ENCODE measurements at places on chromosomes 7 and 10.

DNA sequence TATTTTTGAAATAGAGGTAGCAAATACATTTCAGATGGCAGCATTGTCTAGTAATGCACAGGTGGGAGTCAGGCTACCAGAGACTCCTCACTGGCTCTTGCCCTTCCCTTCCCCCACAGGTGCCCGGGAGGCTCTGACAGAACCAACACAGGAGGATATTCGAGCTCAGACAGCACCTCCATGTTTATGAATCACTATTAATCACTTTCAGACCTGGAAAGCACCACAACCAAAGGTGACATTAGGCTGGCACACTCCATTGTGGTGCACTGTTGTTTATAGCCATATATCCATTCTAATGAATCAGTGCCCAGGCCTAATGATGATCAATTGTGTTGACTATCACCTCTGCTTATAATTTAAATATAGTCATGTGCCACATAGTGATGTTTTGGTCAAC is 107.8 kb upstream of the NAMPT start:
- DNase-seq: no peak

DNA sequence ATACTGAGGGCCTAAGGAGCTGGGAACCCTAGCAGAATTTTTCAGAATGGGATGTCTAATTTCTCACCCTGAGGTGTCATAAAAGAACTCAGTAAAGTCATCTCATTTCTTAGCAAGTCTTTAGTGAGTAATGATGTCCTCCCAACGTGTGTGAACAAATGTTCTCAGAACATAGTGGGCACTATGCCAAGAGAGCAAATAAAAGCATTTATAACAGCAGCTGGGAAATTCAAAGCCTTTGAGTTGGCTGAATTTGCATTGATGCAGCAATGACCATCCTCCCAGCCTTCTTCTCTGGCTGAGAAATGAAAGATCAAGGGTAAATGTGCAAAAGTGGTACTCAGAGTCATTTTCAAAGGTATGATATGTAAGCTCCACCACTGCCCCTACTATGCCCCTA is 109.4 kb downstream of the FAM107B start:
- no peak for DNase-seq

DNA sequence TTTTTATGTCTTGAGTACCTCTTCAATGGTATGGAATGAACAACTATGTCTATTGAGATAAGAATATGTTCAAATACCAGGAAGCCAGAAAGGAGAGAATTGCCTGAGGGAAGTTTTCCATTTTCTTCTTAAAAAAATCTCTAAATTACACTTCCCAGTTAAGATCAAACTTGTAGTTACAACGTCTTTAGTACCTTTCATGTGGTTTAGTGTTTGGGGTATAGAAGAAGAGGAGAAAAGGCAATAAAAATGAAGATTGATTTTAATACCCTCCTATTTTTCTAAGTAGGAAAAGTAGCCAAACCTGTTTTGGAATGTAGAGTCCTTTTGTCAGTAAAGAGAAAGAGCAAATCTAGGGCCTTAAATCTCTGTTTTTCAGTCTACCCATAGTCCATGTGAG is 470.0 kb upstream of the SEMA3A start:
- DNase-seq: no peak

- DNase-seq: no peak
These were observed 254.8 kb upstream of the ZMIZ1 start for GRCh38 chr10:78813998-78814399.

GRCh38 chr10:127216786-127217185 is 20.4 kb upstream of the INSYN2A start:
- no peak for DNase-seq

DNA sequence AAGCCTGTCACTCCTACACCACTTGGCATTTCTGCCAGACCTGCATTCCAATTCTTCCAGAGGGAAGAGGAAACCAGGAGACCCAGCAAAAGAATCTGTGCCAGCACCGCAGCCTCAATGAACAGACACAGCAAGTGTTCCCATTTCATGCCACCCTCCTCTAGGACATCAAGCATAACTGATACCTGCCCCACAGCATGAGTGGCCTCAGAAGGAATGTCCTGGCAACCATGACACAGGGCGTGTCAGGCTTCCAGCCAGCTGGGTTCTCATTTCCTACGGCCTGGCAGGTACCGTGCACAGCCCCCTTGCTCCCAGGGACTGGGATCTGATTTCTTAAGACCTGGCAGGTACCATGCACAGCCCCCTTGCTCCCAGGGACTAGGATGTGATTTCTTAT is 7.8 kb downstream of the MAD1L1 start:
- DNase-seq: no peak

GRCh38 chr7:22350466-22351328 is 6.3 kb downstream of the RAPGEF5 start:
- no peak for DNase-seq

DNA sequence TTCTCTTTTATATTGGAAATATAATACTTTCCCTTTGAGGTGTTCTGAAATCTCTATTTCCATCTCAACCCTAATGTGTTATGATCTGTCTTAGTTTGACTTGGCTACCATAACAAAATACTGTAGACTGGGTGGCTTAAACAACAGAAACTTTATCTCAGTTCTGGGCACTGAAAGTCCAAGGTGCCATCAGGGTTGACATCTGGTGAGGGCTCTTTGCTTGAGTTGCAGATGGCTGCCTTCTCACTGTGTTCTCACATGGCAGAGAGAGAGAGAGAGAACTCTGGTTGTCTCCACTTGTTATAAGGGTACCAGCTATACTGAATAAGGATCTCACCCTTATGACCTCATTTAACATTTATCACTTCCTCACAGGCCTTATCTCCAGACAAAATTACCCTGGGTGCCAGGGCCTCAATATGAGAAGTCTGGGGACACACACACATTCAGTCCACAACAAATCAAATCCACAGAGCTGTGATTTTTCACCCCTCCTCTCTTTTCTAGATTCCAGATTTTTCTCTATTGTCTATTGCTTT is 104.5 kb downstream of the SRI start:
- DNase-seq: no peak

- no peak for DNase-seq
These were observed 157.3 kb downstream of the WDR37 start for GRCh38 chr10:1213252-1214070.

DNA sequence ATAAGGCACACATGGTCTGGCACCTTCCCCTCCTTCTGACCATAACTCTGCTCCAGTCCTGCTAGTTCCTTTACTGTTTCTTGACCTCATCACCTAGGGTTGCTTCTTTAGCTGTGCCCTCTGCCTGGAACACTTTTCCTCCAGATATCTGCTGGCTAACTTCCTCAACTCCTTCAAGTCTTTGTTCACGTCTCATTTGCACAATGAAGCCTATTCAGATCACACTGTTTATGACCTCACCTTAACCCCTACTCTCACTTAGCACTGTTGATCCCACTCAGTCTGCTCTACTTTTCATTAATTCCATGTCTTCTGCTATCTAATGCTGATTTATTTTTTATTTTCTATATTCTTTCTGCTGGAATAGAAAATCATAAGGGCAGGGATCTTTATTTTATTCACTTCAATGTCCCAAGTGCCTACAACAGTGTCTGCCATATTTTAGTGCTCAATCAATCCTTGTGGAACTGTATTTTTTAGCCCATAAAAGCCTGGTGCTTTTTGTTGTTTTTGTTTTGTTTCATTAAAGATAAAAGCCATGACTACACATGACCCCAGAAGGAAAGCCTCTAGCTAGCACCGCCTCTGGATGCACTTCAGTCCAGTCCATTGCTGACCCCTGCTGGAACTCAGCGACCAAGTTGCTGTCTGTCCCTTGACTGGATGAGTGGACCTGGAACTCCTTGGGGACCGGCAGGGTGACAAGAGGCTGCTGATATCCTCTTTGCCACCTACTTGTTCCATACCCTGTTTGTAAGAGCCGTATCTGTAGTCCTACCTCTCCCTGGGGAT is 12.3 kb downstream of the KLF14 start:
- no peak for DNase-seq

DNA sequence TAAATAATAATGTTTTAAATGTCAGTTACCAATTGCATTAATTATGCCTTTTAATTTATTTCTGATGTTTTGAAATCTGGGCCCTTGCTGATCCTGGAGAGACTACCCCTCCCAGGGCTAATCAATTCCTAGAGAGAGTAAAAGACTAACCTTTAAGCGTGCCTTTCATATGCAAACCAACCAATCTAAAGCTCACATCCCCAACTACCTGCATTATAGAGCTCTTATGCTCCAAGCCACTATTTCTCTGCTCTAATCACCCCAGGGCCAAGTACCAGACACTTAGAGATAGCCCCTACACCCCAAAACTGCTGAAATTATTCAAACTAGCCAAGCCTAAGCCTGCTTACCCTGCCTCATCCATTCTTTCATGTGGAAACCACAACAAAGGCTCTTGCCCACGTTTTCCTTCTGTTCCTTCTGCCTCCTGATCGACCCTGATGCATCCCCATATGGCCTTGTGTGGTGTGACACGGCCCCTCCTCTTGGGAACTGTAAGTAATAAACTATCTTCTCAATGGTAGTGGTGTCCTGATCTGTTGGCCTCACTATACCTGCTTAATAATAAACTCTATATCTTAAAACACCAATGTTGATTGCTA is 97.7 kb downstream of the HIBADH start:
- DNase-seq: no peak

- DNase-seq: no peak
These were observed 36.2 kb downstream of the WASL start for GRCh38 chr7:123712619-123713018.

DNA sequence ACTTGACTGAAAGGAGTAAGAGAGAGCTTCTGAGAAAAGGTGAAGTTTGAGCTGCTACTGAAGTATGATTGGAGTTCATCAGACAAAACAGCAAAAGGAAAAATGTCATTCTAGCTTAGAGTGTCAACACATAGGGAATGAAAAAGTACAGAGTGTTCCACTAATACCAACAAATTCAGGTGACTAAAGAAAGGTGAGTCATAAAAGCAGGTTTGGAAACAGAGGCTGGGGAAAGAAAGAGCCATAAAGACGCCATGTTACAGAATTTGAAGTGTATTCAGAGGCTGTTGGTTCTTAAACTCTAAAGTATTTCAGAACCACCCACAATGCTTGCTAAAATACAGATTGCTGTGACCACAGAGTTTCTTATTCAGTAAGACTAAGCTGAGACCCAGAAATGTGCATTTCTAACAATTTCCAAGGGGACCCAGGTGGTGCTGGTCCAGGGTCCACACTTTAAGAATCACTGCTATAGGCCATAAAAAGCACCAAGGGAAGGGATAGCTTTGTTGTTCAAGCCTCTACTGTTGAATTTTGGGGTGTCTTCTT is 143.1 kb downstream of the ELAPOR2 start:
- no peak for DNase-seq

DNA sequence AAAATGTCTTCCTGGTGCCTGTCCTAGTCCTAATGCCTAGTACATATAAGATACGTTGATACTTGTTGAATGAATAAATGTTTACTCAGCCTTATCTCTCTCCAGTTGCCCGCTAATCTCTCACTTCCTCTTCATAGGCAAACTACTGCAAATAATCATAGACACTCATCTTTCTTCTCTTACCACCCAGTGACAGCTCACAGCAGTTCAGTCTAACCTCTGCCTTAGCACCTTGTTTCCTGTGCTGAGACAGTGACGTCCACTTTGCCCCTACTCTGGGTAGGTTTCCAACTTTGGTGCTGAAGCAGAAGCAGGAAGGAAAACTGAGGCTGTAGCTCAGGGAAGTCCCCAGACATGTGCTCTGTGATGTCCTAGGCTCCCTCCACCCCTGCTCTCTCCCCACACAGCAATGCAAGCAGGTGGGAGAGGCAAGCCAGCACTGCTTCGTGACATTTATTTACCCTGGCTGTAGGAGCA is 45.5 kb upstream of the RHOBTB1 start:
- DNase-seq: no peak

- no peak for DNase-seq
These were observed 197.5 kb upstream of the PRSS58 start for GRCh38 chr7:142455392-142455791.

GRCh38 chr10:109587366-109587765 is 335.9 kb downstream of the XPNPEP1 start:
- DNase-seq: no peak

GRCh38 chr10:9274206-9274755 is 1219.8 kb downstream of the GATA3 start:
- DNase-seq: no peak

DNA sequence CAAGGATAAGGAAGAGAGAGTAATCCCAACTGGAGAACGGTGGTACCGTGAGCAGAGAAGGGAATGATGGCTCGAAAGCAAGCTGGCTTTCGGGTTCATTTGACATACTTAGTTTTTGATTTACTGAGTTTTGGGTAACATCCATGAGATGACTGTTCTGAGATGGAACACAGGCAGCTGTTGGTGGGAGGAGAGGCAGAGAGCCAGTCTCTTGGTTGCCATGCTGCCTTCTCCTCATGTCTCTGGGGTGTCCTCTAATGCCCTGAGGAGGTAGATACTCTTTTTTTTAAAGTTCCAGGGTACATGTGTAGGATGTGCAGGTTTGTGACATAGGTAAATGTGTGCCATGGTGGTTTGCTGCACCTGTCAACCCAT is 76.4 kb upstream of the NRP1 start:
- DNase-seq: no peak

DNA sequence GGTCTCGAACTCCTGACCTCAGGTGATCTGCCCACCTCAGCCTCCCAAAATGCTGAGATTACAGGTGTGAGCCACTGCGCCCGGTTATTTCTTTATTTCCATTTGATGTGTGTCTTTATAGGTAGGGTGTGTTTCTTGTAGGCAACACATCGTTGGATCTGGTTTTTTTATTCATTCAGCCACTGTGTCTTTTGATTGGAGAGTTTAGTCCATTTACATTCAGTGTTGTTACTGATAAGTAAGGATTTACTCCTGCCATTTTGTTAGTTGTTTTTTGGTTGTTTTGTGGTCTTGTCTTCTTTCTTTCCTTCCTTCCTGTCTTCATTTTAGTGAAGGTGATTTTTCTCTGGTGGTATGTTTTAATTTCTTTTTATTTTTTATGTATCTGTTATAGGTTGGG is 16.9 kb downstream of the TMEM248 start:
- no peak for DNase-seq

GRCh38 chr10:115052728-115053127 is 40.4 kb upstream of the ATRNL1 start:
- no peak for DNase-seq

DNA sequence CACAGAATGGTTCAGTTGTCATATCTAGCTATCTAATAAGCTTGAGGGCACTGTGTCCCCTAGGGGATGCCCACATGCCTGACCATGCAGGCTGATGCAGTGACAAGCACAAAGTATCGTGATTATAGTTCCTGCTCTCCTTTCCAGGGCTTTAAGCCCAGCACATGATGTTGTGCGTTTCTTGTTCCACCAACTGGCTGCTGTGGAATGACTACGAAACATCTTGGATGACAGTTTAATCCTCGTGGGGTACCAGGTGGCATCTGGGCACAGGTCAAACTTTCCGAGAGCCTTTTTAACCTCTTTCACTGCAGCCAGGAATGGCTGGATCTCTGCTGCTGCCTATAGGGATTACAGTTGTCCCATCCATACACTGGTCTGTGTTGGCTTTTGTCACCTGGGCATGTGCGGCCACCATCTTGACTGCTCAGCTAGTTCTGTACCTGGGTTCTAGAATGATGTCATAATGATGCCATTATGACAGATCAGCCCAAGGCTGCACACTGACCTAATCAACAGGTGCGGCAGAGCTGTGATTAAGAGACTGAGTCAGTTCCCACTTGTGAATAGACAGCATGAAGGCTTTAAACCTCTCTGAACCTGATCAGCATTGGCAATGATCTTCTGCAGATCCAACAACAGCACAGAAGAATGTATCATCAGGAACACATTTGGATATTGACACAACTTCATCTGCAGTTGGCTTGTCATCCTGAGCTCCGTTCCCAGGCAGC is 144.1 kb downstream of the DLG5 start:
- no peak for DNase-seq
